ENCODE measurements at places on chromosomes 7 and 10.

DNA sequence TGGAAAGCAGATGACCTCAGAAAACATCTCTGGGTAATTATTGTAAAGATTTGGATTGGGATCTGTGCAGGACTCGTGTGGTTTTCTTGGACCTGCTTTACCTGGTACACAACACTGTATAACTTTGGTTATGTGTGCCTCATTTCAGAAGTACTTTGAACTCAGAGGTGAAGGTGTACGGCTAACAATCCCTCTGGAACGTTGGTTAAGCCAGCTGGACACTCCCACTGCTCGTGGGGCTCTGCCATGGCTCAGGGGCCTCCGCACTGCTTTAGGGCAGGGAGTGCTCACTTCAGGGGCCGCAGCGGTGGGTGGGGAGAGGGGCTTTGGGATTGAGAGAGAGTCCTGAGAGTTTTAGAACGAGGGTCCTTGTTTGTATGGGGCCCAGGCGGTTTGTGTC, 13.5 kb downstream of the DYNC2I1 start:
- DNase-seq: no peak

GRCh38 chr10:44857363-44858016, 53.6 kb upstream of the TMEM72 start:
- peak; percentile 59 for DNase-seq

- peak; percentile 4 for DNase-seq
Measured at GRCh38 chr7:139620676-139621344, 97.3 kb downstream of the CLEC2L start.

- DNase-seq: peak; percentile 14
Measured at GRCh38 chr7:36216063-36216684, 63.1 kb downstream of the EEPD1 start.

DNA sequence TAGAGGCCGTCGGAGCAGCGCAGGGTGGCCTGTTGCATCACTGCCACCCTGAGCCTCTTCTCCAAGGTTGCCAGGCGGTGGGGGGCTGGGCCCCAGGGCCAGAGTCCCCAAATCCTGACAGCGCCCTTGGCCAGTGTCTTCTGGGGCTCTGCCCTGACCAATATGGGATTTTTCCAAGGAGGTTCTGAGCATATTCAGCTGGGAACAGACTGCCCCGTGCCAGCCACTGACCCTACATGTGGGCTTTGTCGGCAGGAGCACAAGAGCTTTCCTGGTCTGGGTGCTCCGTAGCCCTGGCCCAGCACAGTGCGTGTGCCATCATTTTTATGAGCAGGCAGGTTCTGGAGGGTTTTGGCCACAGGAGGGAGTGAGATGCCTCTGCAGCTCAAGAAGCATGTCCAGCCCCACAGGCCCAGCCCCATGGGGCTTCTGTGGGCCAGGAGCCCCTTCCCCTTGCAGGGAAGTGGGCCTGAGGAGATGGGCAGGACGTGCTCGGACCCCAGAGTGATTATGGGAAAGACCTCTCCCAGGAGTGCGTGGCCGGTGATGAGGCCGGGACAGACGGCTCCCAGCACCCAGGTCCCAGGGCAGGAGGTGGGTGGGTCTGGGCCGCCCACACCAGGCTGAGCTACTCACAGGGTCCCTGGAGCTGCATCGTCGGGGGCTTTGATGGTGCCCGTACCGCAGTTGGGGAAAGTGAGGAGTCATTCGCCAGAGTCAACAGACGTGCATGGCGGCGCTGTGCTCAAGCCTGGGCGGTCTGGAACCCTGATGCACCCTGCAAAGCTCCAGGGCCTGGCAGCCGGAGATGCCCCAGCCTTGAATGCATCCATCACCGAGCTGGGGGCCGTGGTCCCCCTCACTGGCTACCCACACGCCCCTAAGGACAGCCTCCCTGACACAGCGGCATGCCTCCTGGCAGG, 66.6 kb downstream of the PWWP2B start:
- no peak for DNase-seq

DNA sequence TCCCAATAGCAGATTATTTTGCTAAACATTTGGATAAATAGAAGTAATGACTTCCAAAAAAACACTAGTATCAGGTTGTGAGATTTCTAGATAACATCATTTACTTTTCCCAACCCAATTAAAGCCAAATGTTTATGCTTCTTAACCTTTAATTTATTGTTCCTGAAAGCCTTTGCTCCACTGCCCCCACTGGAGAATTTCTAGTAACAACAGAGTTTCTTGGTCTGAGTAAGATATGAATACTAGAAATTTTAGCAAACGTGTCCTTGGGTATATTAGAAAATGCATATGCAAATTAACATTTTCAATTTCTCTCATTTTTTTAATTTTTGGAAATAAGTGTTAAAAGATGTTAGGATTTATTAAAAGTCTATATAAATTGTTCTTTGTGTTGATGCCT, 958.0 kb upstream of the PHF14 start:
- DNase-seq: no peak

- no peak for DNase-seq
Measured at GRCh38 chr10:4359003-4359402, 467.0 kb upstream of the AKR1E2 start.

- DNase-seq: no peak
Measured at GRCh38 chr10:119908166-119908565, 15.6 kb downstream of the SEC23IP start.

DNA sequence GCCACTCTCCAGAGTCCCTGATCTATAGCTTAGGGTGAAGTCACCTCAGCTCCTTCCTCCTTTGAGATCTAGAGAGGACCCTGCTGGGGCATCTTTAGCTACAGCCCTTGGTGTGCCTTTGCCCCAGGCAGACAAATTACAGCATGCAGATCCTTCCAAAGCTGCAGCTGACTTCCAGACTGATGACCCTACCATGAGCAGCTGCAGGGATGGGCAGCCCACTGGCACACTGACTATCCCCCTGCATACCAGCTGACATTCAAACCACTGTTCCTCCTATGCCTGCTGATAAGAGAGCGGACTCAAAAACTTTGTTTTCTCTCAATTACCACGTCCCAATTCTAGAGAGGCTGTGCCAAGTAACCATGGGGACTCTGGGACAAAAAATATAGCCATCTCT, 70.6 kb downstream of the COL13A1 start:
- DNase-seq: no peak

- no peak for DNase-seq
Measured at GRCh38 chr10:88008866-88009470, 145.5 kb downstream of the PTEN start.

DNA sequence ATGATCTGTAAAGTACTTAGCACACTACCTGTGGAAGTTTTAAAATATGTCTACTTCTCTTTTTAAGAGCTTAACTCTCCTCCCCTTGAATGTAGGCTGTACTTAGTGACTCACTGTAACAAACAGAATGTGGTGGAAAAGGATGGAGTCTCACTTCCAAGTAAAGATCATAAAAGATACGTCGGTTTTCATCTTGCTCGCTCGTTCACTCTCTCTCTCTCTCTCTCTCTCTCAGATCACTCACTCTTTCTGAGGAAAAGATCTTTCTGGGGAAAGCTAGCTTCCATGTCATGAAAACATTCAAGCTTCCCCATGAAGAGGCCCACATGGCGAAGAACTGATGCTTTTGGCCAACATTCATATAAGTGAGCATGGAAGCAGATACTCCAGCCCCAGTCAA, 5.5 kb downstream of the CHUK start:
- no peak for DNase-seq

DNA sequence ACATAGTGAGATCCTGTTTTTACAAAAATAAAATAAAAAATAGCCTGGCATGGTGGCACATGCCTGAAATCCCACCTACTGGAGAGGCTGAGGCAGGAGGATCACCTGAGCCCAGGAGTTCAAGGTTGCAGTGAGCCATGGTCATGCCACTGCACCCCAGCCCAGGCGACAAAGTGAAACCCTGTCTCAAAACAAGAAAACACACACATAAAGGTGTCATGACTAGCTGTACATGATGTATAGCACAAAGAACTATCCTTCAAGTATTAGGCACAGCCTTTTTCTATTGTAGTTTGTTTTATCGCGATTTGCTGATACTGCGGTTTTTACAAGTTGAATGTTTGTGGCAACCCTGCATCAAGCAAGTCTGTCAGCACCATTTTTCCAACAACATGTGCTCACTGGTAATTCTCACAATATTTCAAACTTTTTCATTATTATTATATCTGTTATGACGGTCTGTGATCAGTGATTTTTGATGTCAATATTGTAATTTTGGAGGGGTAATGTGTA, 11.5 kb upstream of the SNX13 start:
- DNase-seq: no peak

GRCh38 chr7:42981601-42982000, 49.4 kb downstream of the MRPL32 start:
- DNase-seq: no peak

DNA sequence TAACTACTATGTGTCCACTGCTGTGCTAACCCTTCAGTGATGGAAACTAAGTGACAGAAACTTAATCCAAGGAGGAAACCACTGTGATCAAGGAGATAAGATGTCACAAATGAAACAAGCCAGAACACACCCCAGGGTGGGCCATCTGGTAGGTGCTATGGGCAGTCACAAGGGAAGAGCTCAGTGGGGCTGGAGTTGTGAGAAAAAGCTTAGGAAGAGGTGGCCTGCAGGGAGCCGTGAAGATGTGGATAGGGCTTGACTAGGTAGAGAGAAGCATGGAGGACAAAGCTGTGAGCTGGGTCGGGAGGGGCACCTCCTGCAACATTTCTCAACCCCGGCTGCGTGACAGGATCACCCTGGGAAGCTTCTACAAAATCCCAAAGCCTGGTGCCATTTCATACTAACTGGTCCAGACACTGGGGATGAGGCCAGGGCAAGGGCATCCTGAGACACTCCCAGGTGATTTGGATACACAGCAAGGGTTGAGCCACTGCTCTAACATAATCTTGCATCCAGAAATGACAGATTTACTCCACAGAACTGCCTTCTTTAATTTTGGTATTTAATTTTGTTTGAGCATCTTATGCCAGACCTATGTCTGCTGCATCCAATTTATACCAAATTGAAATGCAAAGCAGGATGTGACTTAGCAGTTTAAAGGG, 69.3 kb downstream of the OSBPL3 start:
- DNase-seq: no peak

DNA sequence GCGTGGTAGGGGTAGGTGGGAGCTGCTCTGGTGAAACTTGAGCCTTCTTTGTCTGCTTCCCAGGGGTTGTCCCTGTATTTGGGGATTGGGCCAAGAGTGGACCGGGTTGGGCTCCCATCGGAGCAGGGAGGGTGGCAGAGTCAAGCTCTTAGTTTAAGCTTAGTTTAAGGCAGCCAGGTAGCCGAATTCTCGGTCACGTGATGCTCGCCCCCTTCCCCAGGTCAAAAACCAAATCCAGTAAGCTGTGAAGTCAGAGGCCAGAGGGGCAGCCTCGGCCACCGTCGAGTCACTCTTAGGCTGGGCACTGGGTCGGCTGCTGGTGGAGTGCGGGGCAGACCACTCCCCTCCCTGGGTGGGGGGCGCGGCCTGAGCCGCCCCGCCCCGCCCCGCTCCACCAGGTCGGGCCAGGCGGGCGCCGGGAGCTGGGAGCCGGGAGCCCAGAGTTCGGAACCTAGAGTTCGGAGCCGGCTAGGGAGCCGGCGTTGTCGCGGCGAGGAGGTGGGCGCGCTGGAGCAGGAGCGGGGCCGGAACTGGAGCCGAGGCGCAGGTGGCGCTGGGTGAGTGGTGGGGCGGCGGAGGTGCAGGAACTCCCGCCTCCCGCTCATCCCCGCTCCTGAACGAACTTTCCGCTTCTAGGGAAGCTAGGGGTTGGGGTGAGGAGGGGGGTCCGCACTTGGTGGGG, 2.8 kb upstream of the LZTS2 start:
- DNase-seq: peak; percentile 4

- DNase-seq: no peak
Measured at GRCh38 chr10:101295261-101295660, 58.7 kb upstream of the BTRC start.

GRCh38 chr7:95904099-95904498, 131.7 kb downstream of the DYNC1I1 start:
- no peak for DNase-seq

DNA sequence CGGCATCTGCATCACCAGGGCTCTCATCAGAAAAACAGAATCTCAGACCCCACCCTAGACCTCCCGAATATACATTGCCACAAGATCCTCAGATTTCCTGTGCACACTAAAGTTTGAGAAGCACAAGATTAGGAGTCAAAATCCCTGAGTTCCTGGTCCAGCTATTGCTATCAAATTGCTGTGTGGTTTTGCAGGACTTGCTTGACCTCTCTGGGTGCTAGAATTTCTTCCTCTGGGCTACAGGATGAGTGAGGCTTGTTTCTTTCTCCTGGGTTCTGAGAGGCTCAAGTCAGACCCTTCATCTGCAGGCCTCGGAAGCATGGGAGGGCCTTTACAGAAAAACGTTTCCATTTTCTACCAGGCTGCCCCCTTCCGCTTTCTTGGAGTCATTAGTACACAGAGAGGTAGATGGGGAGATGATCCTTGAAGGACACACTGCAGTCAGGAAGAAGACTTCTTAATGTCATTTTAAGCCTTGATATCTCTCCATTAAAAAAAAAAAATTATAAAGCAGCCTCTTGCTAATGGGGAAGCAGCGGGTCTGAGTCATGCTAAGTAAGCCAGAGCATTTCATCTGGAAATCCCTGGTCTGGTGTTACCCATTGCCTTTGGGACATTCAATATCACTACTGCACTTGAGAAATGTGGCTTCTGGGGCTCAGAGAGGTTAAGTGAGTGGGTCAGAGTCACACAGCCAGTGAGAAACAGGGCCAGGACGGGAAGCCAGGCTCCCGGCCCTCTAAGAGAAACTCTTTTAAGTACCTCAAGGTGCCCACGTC, 173.5 kb downstream of the KCNMA1 start:
- DNase-seq: no peak

- DNase-seq: no peak
Measured at GRCh38 chr7:47008461-47008860, 573.5 kb downstream of the TNS3 start.

- no peak for DNase-seq
Measured at GRCh38 chr10:6569259-6569658, 10.8 kb downstream of the PRKCQ start.

DNA sequence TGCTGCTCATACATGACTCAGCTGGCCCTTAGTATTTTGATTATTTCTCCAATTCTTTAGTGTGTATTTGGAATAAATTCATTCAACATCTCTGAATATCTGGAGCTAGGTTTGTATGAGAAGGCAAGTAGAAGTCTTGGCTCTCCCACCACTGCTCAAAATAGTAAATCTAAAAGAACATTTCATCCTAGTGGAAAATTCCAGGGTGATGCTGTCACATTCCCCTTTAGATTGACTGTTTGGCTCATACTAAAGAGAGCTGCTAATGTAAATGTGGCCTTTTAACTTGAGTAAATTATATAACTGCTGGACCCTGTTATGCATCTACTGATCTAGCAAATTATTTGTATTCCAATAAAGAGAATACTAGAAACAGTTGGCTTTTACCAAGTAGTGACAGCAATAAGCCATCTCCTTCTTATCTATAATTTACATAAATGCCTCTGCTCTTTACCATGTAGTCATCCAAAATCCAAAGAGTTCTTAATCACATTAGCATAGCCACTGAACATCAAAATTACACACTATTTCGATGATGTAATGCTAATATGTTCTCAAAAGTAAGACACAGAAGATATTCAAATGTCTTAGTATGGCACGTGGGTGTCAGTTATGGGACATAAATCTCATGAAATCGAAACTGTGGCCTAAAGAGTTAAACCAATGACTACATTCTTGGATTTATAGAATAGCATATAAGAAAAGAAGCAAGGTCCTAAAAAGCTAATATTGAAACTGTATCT, 86.9 kb upstream of the KCND2 start:
- DNase-seq: no peak
